Stimulated activated CD4-positive, alpha-beta T cell treated with anti-CD3 and anti-CD28 coated beads, TNF-alpha, amount 100 ng/mL, for 1 hour (primary cell): ENCODE measurements at places on chromosomes 7 and 10.

DNA sequence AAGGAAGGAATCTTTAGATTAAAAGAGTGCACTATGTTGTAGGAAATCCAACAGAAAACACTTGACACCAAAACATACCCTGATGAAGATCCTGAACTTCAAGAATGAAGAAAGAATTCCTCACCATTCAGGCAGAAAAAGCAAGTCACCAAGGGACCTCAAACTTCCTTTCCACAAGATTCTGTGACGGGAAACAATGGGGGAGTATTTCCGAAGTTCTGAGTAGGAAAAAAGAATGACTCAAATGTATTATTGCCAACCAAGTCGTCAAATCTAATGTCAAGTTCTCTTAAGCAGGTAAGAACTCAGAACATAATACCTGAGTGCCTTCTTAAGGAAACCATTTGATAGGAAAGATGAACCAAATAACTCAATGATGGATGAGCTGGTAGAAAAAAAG, 44.7 kb upstream of the MTURN start:
- DNase-seq, result no peak

- DNase-seq, result no peak
Observed at GRCh38 chr7:150954986-150955518, 23.1 kb downstream of the KCNH2 start.

GRCh38 chr7:43248961-43249822, 136.7 kb downstream of the HECW1 start:
- DNase-seq, result no peak

GRCh38 chr10:18514537-18514936, 136.8 kb downstream of the NSUN6 start:
- DNase-seq, result no peak

DNA sequence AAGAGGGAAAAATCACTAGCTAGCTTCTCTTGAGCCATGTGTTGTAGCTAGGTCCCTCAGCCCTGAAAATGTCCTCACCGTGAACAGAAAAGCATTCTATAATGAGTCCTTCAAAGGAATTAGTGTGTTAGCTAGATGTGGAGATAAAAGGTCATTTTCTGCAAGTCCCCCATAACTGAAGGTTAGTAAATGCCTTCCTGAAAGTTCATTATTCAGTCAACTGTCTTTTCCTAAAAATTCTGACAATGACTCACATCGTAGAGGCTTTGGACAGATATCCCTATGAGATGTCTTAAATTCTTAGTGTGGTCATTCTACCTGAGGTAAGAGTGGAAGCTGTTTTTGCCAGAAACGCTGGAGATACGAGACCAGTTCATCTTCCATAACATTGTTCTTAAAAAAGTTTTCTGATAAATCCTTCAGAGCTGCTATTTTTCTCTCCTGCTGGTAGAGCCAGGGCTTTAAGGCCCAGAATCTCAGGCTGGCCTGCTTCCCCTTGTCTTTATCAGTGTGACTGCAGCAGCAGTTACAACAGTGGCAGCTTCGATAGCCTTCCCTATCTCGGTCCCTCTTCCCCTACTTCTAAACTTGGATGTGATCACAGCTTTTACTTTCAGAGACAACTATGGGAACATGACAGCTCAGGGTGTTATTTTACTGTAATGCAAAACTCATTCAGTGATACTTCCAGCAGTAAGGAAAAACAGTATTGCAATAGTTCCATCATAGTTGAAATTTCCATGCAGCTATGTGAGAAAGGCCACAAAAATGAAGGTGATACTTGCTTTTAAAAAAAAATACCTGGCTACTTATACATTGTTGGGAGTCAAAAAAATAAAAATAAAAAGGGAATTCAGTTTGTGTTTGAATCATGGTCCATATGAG, 37.3 kb upstream of the PRKAR2B start:
- no peak for DNase-seq
